Posterior cingulate gyrus (tissue), 11 donors: ENCODE measurements at places on chromosomes 11 and 22.

GRCh38 chr22:33073989-33074418 lies 15.8 kb upstream of the SYN3 start:
- DNase-seq, result no peak

GRCh38 chr11:18706330-18707243 lies 8.0 kb downstream of the TMEM86A start:
- DNase-seq, result peak; percentile 60

DNA sequence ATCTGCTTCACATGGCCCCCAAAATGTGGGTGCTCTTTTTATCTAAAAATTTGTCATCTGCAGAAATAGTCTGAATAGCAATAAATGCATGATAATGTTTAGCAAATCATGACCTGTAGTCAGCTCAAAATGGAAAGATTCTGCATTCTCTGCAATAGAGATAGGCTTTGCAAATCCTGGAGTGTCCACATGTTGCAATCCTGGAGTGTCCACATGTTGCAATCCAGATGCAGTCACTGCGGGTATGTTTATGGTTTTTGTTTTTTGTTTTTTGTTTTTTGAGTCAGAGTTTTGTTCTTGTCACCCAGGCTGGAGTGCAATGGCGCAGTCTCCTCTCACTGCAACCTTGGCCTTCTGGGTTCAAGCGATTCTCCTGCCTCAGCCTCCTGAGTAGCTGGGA lies 20.2 kb upstream of the LRRC32 start:
- DNase-seq, result no peak

- DNase-seq, result no peak
Measured at GRCh38 chr11:14320020-14320419, 39.0 kb downstream of the RRAS2 start.

- no peak for DNase-seq
Measured at GRCh38 chr11:119169282-119169719, 776 bp downstream of the NLRX1 start.

GRCh38 chr22:33803371-33804282 lies 116.6 kb downstream of the LARGE1 start:
- DNase-seq, result no peak

GRCh38 chr22:43891360-43892182 lies at the start of gene PNPLA5:
Gene PNPLA5, minus strand, starts transcription at chr22:43892013. Its CDS starts 133 bp downstream, at chr22:43891880.
- peak; percentile 43 for DNase-seq

GRCh38 chr11:34997952-34998528 lies 81.6 kb downstream of the PDHX start:
- no peak for DNase-seq

GRCh38 chr22:35752006-35752862 lies 34.6 kb downstream of the APOL5 start:
- DNase-seq, result no peak

DNA sequence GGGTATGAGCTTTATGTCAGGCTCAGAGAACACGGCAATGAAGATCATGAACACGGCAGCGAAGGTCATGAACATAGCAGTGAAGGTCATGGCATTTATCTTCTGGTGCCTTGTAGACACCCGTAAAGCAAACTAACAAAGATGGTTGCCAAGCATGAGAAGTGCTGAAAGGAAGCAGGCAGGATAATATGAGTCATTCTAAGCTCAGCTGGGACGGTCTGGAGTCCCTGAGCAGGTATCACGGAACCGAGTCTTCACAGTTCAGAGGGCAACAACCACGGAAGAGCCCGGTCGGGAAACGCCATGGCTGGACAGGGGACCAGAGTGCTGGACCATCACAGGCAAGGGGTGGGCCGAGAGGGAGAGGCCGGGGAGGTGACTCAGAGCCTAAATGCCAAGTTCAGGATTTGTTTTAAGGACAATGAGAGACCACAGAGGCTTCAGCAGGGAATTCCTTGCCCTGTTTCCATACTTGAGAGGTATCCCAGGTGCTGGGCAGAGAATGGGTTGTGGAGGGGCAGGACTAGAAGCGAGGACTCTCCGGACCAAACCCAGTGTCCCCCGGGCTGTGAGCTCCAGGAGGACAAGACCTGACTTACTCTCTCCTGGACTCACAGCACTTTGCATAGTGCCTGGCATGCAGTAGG lies 13.1 kb upstream of the MS4A10 start:
- no peak for DNase-seq

GRCh38 chr11:132601875-132602274 lies 930.4 kb downstream of the OPCML start:
- DNase-seq, result no peak

GRCh38 chr22:48171271-48171691 lies 1408.8 kb downstream of the TBC1D22A start:
- DNase-seq, result no peak

GRCh38 chr11:34065505-34066203 lies 14.1 kb downstream of the CAPRIN1 start:
- no peak for DNase-seq

- no peak for DNase-seq
Measured at GRCh38 chr22:43894122-43894521, 2.3 kb upstream of the PNPLA5 start.
